ENCODE measurements at places on chromosomes 1 and 21. TPM values are rescaled to one million over a fixed set of nuclear protein-coding genes. Genes with fewer than 3 reads are reported as not detected.

- DNase-seq: no peak
Measured at GRCh38 chr1:170369417-170369816, 162.5 kb upstream of the GORAB start.

GRCh38 chr1:224767031-224767430 is 150.9 kb downstream of the CNIH3 start:
- no peak for DNase-seq

DNA sequence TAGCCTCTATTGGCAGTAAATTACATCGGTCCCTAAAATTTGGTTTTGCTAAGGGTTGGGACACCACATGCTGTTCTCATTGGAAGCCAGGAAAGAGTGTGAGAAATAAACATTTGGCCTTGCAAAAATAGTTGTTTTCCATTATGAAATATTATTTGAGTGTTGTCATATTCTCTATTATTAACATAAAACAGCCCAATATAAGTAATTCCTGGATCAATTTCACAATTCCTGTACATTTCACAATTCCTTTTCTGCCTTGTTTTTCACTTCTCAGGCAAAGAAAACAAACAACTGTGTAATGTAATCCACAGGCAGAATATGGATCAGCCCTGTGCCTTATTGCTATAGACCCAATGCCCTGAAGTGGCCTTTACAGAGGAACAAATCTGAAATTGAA is 40.5 kb downstream of the C1orf87 start:
- no peak for DNase-seq

GRCh38 chr1:228018961-228019721 is 12.3 kb downstream of the WNT3A start:
- no peak for DNase-seq

DNA sequence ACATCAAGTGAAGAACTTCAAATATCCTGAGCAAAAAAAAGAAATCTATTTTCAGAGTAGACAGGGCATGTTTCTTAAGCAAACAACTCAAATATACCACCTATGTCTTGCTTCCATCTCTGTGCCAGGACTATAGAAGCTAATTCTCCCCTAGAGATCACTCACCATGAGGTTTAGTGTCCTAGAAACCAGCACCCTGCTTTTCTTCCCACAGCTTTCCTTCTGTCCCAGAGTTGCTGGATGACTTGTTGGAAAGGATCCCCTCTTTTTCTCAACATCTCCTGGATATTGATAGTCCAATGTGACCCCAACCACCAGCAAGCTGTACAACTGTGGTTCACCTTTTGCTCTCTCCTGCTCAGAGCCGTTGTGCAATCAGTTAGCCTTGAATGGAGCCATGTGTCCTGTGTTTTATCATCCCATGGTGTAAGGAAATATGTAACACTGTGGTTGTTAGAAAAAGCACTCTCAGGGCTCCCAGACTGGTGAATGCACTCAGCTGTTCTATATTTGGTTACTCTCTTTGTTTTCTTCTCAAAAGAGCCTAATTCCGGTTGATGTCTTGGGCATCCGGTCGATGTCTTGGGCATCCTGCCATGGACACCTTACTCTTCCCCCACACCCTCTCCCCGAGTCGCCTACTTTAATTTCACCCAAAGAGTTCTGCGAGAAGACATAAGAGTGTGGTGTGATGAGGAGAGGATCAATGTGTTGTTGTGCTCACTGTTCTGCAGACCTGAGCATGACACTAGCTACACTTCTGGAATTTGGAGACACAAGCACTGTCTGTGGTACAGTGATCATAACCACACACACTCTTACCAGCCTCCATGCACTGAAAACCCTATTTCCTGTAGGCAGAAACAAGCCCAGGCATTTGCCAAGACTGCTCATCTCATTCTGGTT is 1.7 kb downstream of the TNFSF4 start:
- DNase-seq: no peak

GRCh38 chr1:158998037-158998780 is 11.5 kb upstream of the IFI16 start:
- DNase-seq: no peak

GRCh38 chr1:159175571-159175970 is 4.2 kb downstream of the CADM3 start:
- no peak for DNase-seq

DNA sequence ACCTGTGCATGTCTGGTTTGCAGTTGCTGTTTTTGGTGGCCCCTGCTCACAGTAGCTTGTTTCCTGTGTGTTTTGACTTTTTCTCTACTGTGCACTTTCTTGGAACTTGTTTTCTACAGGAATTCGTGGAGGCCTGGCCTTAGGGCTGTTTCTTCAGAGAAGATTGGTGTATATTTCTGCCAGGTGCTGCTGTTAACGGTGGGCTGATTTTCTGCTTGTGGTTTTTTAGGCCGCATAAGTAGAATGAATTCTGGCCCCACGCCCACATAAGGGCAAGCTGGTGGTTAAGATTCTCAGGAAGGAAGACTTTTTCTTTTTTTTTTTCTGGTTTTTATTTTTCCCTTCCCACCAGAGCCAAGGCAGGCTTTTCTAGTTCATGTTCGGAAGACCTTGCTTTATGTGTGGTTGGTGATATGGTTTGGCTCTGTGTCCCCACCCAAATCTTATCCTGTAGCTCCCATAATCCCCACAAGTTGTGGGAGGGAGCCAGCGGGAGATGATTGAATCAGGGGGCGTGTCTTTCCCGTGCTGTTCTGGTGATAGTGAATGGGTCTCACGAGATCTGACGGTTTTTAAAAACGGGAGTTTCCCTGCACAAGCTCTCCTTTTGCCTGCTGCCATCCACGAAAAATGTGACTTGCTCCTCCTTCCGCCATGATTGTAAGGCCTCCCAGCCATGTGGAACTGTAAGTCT is 71.5 kb upstream of the DISP3 start:
- no peak for DNase-seq

GRCh38 chr1:221672239-221672645 is 69.6 kb downstream of the DUSP10 start:
- peak; percentile 25 for DNase-seq

- no peak for DNase-seq
Measured at GRCh38 chr1:81577004-81577697, 223.6 kb upstream of the ADGRL2 start.

DNA sequence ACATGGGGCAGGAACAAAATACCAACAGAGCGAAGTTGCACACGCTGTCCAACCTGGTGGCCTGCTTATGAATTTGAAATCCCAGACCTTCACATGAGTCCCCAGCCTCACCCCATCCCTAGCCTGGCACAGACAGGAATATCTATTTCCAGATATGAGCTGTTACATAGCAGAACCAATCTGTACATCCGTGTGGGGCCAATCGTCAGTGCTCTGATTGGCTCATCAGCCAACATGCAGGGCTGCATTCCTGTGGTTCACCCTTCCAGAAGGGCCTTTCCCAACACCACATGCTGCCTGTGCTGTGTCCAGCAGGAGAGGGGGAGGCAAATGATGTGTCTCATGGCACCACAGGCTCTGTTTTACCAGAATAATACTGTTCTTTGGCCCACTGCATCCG is 31.3 kb downstream of the CCN1 start:
- peak; percentile 97 for DNase-seq

DNA sequence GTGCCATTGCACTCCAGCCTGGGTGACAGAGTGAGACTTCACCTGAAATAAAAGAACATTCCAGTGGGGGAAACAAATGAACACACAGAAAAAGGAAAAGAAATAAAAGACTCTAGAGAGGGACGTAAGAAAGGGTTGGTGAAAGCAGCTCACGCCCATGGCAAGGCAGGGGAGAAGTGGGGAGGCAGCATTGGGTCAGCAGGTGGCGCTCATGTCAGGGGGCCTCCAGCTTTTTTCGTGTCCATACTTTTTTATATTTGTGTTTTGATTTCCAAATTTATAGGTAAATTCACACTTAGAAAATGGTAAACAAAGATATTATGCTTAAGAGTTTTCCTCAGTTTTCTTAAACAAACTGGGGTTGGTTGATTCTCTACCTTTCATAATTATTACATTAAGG is 45.5 kb downstream of the VPS13D start:
- peak; percentile 24 for DNase-seq

- no peak for DNase-seq
Measured at GRCh38 chr1:224517171-224517570, 82.6 kb upstream of the WDR26 start.

DNA sequence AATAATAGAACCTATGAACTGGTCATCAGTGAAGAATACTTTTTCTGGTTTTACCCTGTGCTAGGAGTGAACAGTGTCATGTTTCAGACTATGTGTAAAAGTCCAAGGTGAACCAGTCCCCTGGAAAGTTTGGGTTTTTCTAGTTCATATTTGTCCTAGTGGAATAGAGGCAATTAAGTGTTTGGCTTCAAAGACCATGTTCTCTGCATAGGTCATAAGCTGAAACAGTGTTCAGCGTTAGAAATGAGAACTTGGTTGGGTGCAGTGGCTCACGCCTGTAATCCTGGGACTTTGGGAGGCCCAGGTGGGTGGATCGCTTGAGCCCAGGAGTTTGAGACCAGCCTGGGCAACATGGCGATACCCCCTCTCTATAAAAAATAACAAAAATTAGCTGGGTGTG is 77.5 kb downstream of the UCK2 start:
- DNase-seq: no peak

- DNase-seq: no peak
Measured at GRCh38 chr1:12384836-12385456, 155.1 kb downstream of the VPS13D start.

DNA sequence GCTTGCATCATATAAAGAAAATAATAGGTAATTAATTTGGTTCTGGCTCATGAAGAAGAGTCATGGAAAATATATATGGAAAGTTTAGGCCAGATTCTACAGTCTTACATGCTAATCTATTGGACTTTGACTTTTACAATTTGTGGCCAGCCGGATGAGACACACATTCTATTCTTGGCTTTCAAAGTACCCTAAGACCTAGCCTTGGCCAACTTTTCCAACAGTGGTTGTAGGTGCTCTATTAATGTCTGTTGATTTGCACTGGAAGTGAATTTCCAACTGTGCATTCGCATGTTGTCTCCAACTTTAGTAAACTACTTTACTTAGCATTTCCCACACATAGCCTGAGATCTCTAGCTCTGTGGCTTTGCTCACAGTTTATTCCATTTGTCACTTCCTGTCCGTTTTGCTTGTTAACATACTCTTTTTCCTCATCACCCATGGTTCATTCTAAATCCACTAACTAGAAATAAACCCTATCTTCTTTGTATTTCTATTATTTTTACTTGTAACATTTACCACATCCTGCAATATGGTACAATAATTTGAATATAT is 644.0 kb downstream of the PTPRC start:
- DNase-seq: no peak

- no peak for DNase-seq
Measured at GRCh38 chr1:30888391-30888790, 20.2 kb downstream of the SDC3 start.

DNA sequence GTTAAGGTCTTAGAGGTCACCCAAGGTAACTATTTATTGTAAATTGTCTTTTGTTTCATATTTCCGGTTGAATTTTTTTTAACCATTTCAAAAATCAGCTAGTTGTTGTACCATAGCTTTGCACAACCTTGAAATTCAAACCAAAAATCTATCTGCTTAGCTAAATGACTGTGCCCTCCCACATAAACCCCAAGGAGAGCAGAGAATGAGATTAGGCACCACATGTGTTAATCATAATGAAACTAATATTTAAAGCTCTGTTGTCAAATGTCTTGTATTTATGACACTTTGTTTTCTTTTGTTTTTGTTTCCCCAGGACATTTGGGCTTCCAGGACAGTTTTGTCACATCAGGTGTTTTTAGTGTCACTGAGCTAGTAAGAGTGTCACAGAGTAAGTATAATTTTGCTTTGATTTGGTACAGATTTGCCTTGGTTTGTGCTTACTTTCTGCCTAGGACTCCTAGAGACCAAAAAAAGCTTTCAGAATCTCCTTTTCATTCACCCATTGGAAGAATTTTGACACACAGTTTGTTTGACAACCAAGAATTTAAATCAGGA is 249.9 kb downstream of the NFIA start:
- no peak for DNase-seq

- no peak for DNase-seq
Measured at GRCh38 chr1:182384387-182384960, 7.1 kb downstream of the GLUL start.

DNA sequence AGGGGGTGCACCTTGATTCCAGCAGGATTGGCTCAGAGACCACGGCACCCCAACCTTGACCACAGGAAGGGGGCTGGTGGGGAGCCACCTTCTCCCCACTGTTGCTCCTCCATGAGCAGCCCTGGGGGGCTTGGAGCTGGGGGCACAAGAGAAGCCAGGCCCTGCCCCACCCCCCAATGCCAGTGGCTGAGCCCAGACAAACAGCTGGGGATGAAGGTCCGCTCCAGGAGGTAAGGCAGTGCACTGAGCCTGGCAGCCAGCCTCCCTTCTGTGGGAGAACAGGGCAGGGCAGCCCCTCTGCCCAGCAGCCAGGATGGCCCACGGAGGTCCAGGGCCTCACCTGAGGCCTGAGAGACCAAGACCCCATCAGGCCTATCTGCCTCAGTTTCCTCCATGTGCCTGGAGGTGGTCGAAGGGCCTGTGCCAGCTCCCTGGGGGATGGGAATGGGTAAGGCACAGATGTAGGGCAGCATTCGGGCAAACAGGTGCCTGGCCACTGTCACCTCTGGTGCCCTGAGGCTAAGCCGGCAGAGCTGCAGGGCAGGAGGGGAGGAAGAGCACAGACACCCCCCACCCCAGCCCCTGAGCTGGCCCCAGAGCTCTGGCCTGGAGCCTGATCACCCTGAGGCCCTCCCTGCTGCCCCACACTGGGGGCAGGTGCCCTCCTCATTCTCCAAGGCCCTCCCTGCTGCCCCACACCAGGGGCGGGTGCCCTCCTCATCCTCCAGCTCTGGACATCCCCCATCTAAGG is 7.1 kb downstream of the ITGB2 start:
- DNase-seq: no peak

DNA sequence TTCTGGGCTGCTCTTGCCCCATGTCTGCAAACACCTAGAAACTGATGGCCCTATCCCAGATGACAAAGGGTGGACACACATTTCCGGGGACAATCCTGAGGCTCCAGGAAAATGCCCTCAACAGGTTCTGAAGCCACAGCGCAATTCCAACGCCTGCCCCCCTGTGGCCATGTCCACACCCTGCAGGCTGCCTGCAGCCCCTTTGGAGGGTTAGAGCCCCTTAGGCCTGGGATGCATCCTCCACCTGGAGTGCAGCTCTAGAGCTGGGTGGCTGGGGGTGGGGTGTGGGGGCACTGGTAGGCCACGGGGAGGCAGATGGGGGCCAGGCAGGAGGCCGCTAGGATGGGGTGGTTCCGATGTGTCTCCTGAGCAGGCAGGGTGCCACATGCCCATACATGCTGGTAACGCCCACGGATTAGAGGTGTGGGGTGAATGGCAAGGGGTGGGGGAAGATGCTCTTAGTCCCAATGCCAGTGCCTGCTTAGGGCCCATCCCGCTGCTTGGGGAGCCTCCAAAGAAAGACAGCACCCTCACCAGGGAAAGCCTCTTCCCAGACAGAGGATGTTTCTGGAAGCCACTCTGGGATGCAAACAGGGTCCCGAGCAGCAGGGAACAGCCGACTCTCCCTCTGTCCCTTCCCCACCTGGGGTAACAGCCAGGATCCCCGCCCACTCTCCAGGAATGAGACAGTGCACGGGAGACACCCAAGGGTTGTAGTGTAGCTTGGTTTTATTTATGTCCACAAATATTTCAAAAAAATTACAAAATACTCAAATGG is 34.0 kb downstream of the SLC45A1 start:
- no peak for DNase-seq

FLG2 gene
- not detected for total RNA-seq

LIPI gene
- not detected for total RNA-seq

RXFP4 gene
- not detected for total RNA-seq

CYB561D1 gene
- total RNA-seq: 2.2 TPM

ITPKB gene
- total RNA-seq: 14.7 TPM

GJA9 gene
- total RNA-seq: not detected

CD1D gene
- total RNA-seq: not detected

RGS8 gene
- total RNA-seq: not detected

CELA3B gene
- total RNA-seq: not detected

GPR61 gene
- not detected for total RNA-seq

All from MG63 (cell line).